ENCODE measurements at places on chromosomes 11 and 22. TPM values are rescaled to one million over a fixed set of nuclear protein-coding genes. Genes with fewer than 3 reads are reported as not detected.

PRSS23 gene
- 25.5 TPM for total RNA-seq

CD6 gene
- total RNA-seq = 0.61 TPM

JAML gene
- total RNA-seq = 9.2 TPM

INSC gene
- total RNA-seq = 9.2 TPM

NCF4 gene
- 9.0 TPM for total RNA-seq

AMPD3 gene
- total RNA-seq = 12.8 TPM

RHOD gene
- total RNA-seq = 2.2 TPM

GRAMD1B gene
- 51.5 TPM for total RNA-seq

OR4S1 gene
- not detected for total RNA-seq

TUB gene
- 107 TPM for total RNA-seq

TREH gene
- total RNA-seq = not detected

NFAM1 gene
- total RNA-seq = 1.5 TPM

ACRV1 gene
- total RNA-seq = 0.79 TPM

DRICH1 gene
- total RNA-seq = 0.88 TPM

KRTAP5-7 gene
- 0.20 TPM for total RNA-seq

CCDC81 gene
- 4.0 TPM for total RNA-seq

ANGPTL5 gene
- 4.7 TPM for total RNA-seq

WNT7B gene
- total RNA-seq = 2.6 TPM

KRTAP5-11 gene
- total RNA-seq = not detected

OR5P2 gene
- not detected for total RNA-seq
